ENCODE measurements at places on chromosomes 3 and 15. TPM values are rescaled to one million over a fixed set of nuclear protein-coding genes. Genes with fewer than 3 reads are reported as not detected.

Gene ANKUB1
- not detected for total RNA-seq

Gene GUCA1C
- not detected for total RNA-seq

Gene IL1RAP
- 5.0 TPM for total RNA-seq

Gene IL17RC
- total RNA-seq = 18.9 TPM

Gene MCTP2
- not detected for total RNA-seq

Gene GOLGA6L7
- not detected for total RNA-seq

Gene COPG1
- 85.9 TPM for total RNA-seq

Gene FANCD2OS
- not detected for total RNA-seq

Gene RTP4
- not detected for total RNA-seq

Gene SLC9C1
- not detected for total RNA-seq

Gene SNX22
- total RNA-seq = 0.90 TPM

Gene AVEN
- total RNA-seq = 25.7 TPM

Gene NDN
- 0.28 TPM for total RNA-seq

Gene RTP2
- total RNA-seq = not detected

Gene DUSP7
- 16.2 TPM for total RNA-seq

Gene UBE2E2
- total RNA-seq = 35.2 TPM

Gene CPLX3
- 0.07 TPM for total RNA-seq

Gene RARB
- total RNA-seq = 8.8 TPM

Gene CACNA1D
- total RNA-seq = 0.58 TPM

Gene GOLGA6L4
- 1.7 TPM for total RNA-seq

Gene GRAMD1C
- total RNA-seq = 2.3 TPM

Gene NR1I2
- total RNA-seq = not detected

Gene ZNF619
- 1.8 TPM for total RNA-seq

Gene MDFIC2
- not detected for total RNA-seq

Gene UBL7
- total RNA-seq = 45.0 TPM

Gene SPRED1
- total RNA-seq = 9.7 TPM

Gene DPH3
- total RNA-seq = 25.5 TPM

Gene CCDC39
- not detected for total RNA-seq

Gene TLE3
- total RNA-seq = 21.4 TPM

Gene TRIM71
- not detected for total RNA-seq

Gene SLC22A13
- total RNA-seq = not detected

Gene SH3GL3
- total RNA-seq = 1.3 TPM

Gene MBNL1
- 58.3 TPM for total RNA-seq

Gene TGM4
- total RNA-seq = 0.12 TPM

Gene SNAPC5
- 42.3 TPM for total RNA-seq

Gene SLC38A3
- total RNA-seq = 0.20 TPM

Gene GNAT1
- not detected for total RNA-seq

Gene MRPL47
- total RNA-seq = 36.5 TPM

Gene PLCB2
- total RNA-seq = 0.55 TPM

Gene PFN2
- 149 TPM for total RNA-seq

Gene SLC28A2
- total RNA-seq = not detected

Gene GOLGA6B
- total RNA-seq = not detected

Gene MASP1
- total RNA-seq = not detected
